ENCODE measurements at places on chromosomes 1 and 21. TPM values are rescaled to one million over a fixed set of nuclear protein-coding genes. Genes with fewer than 3 reads are reported as not detected.

- no peaks in the 10 kb centered on the region for H3K4me1 ChIP-seq
- H3K27me3 ChIP-seq, result no peaks in the 10 kb centered on the region
- no peak for DNase-seq
Observed at GRCh38 chr1:55445416-55445815, 230.3 kb upstream of the USP24 start.

DNA sequence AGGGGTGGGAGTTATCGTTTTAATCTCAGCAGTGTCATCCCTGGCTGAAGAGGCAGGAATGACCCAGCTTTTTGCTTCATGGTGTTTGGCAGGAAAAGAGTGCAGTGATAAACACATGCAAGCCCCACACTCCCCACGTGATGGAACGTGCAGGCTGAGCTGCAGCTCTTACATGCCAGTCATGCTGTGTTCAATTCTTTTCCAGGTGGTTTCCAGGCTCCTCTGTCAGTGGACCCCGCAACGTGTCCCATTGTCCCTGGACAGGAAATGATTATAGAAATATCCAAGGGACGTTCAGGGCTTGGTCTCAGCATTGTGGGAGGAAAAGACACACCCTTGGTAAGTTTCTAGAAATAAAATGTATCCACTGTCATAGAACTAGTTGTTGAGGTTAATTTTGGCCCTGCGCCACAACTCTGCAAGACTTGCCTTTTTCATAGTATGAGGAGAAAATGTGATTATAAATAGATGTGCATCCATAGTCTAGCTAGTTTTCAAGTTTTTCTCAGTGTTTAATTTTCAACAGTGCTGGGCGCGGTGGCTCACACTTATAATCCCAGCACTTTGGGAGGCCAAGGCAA, 110.2 kb upstream of the L1TD1 start:
- no peaks in the 10 kb centered on the region for H3K4me1 ChIP-seq
- no peak overlapping the region for H3K4me3 ChIP-seq
- no peaks in the 10 kb centered on the region for H3K27me3 ChIP-seq
- H3K36me3 ChIP-seq, result peaks cover 5% of the 10 kb centered on the region
- no peak for DNase-seq
- H3K27ac ChIP-seq, result no peak overlapping the region

DNA sequence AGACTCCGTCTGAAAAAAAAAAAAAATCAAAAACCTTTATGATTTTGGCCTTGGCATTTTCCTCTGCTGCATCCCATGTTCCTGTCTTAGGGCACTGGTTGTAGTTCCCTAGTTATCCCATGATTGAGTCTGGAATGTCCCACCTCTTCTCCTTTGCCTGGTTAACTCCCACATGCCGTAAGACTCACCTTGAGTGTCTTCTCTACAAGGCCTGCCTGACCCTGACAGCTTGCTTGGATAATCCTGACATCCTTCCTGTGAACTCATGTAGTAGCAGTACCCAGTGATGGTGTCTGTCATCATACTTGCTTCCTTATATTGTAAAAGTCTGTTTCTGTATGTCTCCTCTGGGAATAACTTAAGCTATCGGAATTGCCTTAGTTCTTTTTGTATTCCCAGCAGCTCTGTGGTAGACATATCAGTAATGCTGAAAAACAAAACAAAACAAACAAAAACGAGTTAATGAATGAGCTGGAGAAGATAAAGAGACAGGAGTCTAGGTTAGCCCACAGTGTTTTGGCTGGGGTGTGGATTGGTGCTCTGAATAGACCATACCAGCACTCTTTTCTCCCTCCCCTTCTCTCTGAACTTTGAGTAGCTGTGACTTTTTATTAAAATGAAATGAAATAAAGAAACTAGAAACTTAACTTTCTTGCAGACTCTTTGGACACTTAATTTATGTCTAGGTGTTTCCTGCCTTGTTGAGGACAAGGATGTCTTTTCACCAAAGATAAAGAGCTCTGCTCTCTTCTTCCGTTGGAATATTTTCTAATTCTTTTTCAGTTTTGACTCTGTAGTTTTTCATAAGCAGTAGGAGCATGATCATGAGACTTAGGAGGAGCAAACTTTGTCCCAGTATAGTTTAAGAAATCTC, 15.1 kb downstream of the NEK7 start:
- DNase-seq, result no peak
- H3K27me3 ChIP-seq, result no peaks in the 10 kb centered on the region
- H3K4me1 ChIP-seq, result peaks cover 3% of the 10 kb centered on the region
- H3K4me3 ChIP-seq, result no peak overlapping the region
- H3K27ac ChIP-seq, result no peak overlapping the region

DNA sequence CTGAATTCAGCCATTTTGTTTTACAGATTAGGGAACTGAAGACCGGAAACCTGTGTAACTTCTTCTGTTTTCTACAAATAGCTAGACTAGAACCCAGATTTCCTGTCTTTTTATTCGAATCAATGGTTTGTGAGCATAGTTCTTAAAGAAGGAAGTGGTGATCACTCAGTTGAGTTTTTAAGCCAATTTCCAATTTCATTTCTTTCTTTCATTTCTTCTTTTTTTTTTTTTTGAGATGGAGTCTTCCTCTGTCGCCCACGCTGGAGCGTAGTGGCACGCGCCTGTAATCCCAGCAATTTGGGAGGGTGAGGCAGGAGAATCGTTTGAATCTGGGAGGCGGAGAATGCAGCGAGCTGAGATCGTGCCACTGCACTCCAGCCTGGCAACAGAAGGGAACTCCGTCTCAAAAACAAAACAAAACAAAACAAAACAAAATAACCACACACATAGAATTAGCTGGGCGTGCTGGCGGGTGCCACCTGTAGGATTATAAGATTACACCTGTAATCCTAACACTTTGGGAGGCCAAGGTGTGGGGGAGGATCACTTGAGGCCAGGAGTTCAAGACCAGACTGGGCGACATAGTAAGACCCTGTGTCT, 3.0 kb upstream of the MDM4 start:
- no peak overlapping the region for H3K27ac ChIP-seq
- H3K27me3 ChIP-seq, result no peaks in the 10 kb centered on the region
- peaks cover 2% of the 10 kb centered on the region for H3K36me3 ChIP-seq
- H3K4me3 ChIP-seq, result no peak overlapping the region
- no peaks in the 10 kb centered on the region for H3K4me1 ChIP-seq

DNA sequence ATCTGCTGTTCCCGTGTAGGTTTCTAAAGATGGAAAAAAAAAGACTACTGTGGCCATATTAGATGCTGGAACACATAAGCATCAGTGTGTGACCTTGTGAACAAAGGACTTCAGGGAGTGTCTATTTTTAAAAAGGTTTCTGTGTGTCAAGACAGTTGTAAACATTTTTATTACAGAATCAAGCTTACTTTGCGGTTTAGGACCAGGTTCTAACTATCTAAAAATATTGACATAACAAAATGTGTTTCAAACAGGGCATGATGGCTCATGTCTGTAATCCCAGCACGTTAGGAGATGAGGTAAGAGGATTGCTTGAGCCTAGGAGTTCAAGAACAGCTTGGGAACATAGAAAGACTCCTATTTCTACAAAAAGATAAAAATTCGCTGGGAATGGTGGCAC, 7.1 kb upstream of the DDI2 start:
- H3K4me1 ChIP-seq, result no peaks in the 10 kb centered on the region
- no peaks in the 10 kb centered on the region for H3K36me3 ChIP-seq
- H3K27me3 ChIP-seq, result no peaks in the 10 kb centered on the region
- no peak overlapping the region for H3K27ac ChIP-seq
- no peak overlapping the region for H3K4me3 ChIP-seq

C8B gene
- total RNA-seq, result not detected

Data from H9 (cell line).